ENCODE measurements at places on chromosomes 6 and 20.

- no peak for DNase-seq
These were observed 9.3 kb upstream of the GFOD1 start for GRCh38 chr6:13496513-13497190.

- no peak for DNase-seq
These were observed 52.4 kb upstream of the SCGN start for GRCh38 chr6:25599516-25600085.

- DNase-seq, result peak; percentile 78
These were observed 1.1 kb downstream of the L3MBTL3 start for GRCh38 chr6:130019326-130020072.

GRCh38 chr20:3563548-3564177 is 92.8 kb downstream of the ATRN start:
- peak; percentile 76 for DNase-seq

DNA sequence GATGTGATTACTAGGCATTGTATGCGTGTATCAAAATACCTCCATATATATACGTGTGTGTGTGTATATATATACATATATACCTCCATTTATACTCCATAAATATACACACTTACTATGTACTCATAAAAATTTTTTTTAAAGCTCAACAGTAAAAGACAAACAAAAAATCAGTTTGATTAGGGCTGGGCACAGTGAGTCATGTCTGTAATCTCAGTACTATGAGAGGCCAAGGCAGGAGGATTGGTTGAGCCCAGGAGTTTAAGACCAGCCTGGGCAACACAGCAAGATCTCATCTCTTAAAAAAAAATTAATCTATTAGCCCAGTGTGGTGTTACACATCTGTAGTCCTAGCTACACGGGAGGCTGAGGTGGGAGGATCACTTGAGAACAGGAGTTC is 24.6 kb downstream of the PDSS2 start:
- no peak for DNase-seq

DNA sequence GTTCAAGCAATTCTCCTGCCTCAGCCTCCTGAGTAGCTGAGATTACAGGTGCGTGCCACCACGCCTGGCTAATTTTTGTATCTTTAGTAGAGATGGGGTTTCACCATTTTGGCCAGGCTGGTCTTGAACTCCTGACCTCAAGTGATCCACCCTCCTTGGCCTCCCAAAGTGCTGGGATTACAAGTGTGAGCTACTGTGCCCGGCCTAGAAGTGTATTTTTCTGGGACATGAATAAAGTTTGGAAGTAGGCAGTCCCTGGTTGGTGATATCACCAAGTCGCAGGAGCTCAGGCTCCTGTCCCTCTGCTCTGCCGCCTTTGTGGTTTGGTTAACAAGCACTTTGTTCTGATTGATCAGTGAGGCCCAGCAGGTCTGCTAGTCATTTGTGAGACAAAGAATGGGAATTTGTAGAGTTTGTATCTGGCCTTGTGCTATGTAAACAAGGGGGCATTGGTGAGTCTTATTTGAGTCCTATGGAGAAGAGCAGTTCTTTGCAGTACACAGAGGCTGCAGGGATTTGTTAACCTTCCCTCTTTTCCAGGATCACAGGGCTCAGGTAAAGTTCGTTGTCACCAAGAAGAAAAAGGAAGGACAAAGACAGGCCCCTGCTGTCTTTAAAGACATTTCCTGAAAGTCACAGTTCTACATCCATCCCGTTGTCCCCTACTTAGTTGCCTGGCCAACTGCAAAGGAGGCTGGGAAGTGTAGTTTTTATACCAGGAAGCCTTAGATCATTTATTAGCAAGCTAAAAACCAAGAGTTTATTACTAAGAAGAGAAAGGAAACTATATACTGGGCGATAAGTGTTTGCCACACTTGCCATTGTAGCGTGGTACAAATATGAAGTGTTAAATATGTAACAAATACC is 13.1 kb downstream of the MTHFD1L start:
- DNase-seq, result no peak

DNA sequence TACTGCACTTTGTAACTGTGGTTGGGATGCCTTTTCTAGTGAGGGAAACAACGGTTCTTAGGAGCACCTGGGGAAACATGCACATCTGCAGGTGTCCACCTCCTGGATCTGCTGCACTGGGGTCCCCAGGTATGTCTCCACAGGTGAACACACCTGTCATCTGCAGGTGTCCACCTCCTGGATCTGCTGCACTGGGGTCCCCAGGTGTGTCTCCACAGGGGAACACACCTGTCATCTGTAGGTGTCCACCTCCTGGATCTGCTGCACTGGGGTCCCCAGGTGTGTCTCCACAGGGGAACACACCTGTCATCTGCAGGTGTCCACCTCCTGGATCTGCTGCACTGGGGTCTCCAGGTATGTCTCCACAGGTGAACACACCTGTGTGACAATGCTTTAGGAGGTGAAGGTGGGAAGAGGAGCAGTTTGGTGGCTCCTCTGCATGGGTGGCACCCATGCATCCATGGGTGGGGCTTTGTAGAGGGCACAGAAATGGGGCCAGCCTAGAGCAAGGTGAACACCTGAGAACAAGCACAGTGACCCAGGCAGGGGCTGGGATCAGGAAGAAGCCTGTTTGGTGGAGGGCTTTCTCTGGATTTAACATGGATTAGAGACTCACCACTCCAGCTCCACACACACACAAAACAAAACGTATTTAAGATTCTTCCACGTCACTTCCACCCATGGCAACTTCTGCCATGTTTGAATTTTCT is 206.0 kb upstream of the CDH4 start:
- no peak for DNase-seq

DNA sequence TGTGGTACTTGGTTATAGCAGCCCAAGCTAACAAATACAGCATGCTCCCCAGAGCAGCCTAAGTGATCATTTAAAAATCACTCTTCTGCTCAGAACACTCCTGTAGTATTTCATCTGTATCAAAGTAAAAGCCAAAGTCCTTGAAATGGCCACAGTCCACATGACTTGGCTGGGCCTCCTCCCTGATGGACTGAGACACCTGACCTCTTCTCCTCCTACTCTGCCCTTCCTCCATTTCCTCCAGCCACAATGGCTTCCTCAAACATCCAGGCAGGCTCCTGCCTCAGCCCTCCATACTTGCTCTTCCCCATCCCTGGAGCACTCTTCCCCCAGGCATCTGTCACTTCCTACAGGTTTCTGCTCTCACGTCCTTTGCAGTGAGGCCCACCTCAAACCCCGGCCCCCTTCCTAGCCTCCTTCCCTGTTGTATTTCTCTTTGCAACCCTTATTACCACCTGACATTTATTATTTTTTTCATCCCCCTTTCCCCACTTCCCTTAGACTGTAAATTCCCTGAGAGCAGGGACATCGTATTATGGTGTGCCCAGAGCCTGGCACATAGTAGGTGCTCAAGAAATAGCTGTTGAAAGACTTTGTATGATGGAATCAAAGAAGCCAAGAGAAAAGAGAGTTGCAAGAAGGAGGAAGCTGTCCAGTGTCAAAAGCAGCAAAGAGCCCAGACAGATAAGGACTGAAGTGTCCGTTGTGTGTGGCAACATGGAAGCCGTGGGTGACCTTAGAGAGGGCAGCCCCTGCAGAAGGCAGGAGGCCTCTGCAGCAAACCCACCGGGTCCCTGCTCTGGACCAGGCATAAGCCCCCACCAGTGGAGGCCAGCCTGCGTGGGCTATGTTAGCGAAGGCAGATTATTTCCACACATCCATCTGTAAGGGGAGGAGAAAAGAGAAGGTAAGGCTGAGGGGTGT is 87.5 kb downstream of the TRERF1 start:
- no peak for DNase-seq

Measured in activated CD4-positive, alpha-beta T cell treated with anti-CD3 and anti-CD28 coated beads, Interleukin-2, amount 10 ng/mL, durations not matched to agents 24 days and 14 days (primary cell).